ENCODE measurements at places on chromosomes 7 and 10. TPM values are rescaled to one million over a fixed set of nuclear protein-coding genes. Genes with fewer than 3 reads are reported as not detected.
A peak's percentile ranks its signal among the peaks of the same experiment; 100 is the strongest.

- peak; percentile 55 for DNase-seq
Observed at GRCh38 chr7:66699998-66700397, 40.5 kb upstream of the RABGEF1 start.

DNA sequence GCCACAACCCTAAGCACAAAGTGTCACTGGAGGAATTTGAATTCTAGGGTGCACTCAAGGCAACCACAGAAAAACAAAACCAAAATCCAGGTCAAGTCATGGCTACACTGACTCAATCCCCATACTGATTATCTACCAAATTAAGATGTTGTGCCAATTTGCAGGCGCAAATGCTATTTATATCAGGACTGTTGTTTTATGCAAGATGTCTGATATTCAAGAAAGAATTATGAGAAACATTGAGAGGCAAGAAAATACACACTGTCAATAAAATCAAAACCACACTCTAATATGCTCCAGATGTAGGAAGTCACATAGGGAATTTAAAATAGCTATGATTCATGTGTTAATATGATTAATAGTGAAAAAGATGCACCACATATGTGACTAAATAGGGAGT lies 141.3 kb upstream of the MINDY3 start:
- no peak for DNase-seq

DNA sequence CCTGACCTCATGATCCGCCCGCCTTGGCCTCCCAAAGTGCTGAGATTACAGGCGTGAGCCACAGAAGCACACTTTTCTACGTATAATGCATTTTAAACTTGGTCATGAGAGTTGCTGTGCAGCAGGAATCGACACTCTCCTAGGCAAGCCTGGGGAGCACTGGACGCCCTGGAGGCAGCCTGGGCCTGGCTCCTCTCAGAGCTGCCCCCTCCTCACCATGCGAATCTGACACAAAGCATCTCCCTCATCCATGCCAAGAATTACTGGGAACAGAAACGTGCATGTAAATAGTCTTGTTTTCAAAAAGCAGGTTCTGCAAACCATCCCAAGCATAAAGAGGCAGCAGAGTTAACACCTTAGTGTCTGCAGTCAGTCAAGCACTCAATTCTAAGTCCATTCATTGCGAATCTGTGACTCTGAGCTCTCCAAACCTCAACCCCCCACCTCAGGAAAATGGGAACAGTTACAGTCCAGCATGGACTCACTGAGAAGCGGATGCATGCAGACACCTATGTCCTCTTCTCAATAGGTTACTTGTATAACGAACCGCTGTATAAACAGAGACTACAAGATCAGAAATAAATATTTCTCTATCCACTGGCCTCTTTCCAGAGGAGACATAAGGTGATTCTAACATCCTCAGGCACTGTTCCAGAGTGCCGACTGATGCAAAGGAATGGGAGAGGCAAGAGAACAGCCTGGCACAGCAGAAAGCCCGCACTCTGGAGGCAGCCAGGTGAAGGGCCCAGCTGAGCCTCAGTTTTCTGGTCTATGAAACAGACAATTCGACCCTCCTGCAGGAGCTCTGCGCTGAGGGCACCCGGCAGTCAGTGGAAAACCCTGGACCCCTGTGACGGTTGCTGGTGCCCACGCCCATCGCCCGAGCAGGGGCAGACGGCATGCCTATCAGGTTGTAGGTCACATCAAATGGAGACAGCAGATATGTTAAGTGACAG lies 68.9 kb downstream of the MAD1L1 start:
- DNase-seq = no peak

- DNase-seq = no peak
Observed at GRCh38 chr7:113267885-113268284, 149.5 kb upstream of the SMIM30 start.

The NUTM2D gene
- polyA plus RNA-seq = 7.2 TPM

The SPDYE2B gene
- polyA plus RNA-seq = 3.9 TPM

The POMZP3 gene
- 15.0 TPM for polyA plus RNA-seq

Measured in muscle of leg (tissue), 16 donors.